ENCODE measurements at places on chromosomes 3 and 15.

- no peak for DNase-seq
These were observed 326.9 kb downstream of the CNTN3 start for GRCh38 chr3:74287557-74287956.

- DNase-seq, result no peak
These were observed 2.1 kb downstream of the SH3GL3 start for GRCh38 chr15:83449250-83449671.

DNA sequence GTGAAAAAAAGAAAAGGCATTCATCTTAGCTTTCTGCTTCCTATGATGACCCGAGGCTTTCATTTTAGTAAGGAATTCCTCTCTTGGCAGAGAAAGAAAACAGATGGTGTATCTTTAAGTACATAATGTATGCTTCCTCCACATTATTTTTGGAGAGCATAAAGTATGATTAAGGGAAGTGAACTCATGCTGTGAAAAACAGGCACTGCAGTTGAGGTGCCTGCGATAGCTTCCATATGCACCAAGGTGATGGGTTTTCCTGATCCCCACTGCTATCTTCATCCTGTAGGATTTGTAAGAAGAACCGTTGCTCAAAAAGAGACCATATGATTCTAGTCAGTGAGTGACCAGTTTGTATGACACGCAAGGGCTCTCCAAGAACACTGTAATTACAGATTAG is 411.5 kb upstream of the MCTP2 start:
- DNase-seq, result no peak

DNA sequence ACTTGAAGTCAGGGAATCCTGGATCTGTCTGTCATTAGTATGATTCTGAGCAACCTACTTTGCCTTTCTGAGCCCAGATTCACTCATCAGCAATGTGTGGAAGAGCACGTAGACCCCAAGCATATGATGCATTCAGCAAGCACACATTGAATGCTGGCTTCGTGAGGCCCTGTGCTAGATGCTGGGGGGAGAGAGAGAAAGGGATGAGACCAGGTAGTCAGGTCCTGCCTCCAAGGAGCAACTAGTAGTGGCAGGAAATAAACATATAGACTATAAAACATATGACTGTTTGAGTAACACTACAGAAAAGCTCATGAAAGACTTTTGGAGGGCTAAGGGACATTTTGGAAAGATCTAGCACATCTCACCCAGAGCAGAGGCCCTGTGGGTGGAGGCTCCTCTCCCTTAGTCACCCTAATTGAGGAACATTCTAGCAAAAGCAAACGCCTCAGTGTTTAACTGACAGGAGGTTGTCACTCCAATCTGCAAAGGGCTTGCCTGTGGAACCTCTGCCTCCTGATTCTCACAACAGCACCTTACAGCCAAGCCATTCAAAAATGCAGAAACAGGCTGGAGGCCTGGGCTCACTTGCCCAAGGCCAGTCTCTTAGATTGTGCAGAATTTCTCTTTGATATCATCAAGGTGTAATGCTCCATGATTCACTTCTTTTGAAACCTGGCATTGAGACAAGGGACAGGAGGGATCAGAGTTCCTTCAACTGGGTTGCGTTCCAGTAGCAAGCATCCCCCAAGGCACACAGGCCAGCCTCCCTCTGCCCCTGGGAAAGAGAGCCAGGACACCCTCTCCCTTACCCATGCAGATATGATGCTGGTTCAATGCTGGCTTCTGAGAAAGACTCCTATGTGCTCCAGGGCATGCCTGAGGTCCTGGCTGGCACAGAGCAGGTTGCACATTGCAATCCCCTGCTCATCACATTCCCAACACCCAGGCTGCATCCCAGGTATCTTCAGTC is 26.1 kb downstream of the STARD5 start:
- peak; percentile 60 for DNase-seq

Data from natural killer cell treated with Interleukin-12 subunit alpha and Interleukin-12 subunit beta and Interleukin-15 and Interleukin-18, amount 100 ng/mL, for 72 hours (primary cell).